ENCODE measurements at places on chromosomes 3 and 15.

GRCh38 chr15:34853001-34853758, 57.8 kb upstream of the ACTC1 start:
- DNase-seq: no peak

- no peak for DNase-seq
These were observed 143.8 kb downstream of the NEO1 start for GRCh38 chr15:73196113-73196512.

DNA sequence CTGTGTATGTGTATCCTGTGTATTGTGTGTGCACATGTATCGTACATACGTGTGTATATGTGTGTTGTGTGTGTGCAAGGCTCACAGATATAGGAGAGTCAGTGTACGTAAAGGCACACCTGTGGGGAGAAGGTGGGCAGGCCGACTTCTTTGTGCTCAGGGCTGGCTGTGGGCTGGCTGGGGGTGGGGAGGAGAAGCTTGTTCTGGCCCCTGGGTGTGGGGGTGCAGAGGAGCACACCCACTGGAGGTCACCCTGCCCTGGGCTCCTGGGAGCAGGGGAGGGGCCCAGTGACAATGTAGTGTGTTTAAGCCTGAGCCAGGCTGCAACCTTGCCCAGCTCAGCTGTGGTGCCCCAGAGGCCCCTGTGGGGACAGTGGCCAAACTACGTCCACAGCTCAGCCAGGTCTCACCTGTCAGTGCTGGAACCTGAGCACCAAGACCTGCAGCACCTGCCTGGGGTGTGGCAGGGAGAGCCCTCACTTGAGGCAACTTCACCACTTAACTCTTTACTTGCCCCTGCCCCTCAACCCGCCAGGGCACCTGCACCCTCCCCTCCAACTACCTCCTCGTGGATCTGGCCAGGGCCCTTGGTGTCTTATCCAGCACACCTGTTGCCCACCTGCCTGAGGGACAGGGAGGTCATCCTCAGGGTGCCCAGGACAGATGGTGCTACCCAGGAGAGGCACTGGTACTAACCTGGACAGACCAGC, 2.6 kb upstream of the HHATL start:
- DNase-seq: no peak

DNA sequence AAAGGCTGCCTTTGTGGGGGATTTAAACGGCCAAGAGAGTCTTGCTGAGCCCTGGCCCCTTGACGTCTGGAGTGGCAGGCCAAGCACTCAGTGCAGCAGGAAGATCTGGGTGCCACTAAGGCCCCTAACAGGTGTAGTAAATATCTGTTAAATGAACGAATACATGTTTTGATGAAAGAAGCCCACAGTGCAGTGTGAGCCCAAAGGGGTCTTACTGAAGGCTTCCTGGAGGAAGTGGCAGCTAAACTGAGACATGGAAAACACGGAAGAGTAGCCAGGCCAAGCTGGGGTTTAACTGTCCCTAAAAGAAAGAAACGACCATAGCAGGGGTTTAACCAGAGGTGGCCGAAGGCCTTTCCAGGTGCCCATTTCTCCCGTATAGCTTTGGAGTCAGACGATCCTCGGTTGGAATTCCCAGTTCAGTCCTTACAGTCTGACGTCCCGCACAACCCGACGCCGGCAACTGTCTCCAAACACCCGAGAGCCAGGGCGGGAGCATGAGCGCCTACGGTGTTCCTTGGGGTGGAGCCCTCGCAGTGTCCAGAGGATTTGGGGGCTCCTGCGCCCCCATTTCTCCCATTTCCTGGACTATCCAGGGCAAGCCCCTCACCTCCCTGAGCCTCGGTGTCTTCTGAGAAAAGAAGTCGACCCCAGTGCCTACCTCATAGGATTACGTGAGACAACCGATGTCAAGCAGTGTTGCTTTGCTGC, 910 bp upstream of the ABHD6 start:
- DNase-seq: no peak

DNA sequence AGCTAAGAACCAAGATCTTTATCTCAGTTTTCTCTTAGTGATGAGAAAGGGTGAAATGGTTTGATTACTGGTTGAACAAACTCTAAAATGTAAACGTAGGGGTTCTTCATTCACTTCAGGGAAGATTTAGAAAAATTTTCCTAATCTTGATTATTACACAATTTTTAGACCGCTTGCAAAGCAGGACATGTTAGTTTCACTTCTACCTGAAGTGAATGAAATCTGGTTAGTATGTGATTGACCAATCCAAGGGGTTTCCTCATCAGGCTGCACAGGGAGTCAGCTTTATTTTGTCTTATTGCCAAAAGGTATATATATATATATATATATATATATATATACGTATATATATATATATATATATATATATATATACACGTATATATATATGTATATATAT, 740.4 kb downstream of the TUSC7 start:
- DNase-seq: no peak

GRCh38 chr15:38707802-38708671, 143.4 kb upstream of the RASGRP1 start:
- no peak for DNase-seq

GRCh38 chr15:52183562-52184173, 7.5 kb downstream of the GNB5 start:
- DNase-seq: no peak

DNA sequence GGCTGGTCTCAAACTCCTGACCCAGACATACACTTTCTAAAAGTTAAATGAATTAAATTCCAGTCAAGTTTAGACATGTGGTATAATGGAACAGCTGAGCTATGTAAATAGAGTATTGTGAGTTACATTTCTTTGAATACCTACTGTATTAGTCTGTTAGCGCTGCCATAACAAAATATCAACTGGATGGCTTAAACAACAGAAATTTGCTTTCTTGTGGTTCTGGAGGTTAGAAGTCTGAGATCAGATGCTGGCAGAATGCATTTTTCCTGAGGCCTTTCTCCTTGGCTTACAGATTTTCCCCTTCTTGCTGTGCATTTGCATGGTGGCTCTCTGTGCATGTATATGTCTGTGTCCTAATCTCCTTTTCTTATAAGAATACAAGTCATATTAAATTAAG, 101.5 kb upstream of the TGFBR2 start:
- no peak for DNase-seq

- DNase-seq: no peak
These were observed 17.4 kb downstream of the POLG start for GRCh38 chr15:89317186-89317720.

DNA sequence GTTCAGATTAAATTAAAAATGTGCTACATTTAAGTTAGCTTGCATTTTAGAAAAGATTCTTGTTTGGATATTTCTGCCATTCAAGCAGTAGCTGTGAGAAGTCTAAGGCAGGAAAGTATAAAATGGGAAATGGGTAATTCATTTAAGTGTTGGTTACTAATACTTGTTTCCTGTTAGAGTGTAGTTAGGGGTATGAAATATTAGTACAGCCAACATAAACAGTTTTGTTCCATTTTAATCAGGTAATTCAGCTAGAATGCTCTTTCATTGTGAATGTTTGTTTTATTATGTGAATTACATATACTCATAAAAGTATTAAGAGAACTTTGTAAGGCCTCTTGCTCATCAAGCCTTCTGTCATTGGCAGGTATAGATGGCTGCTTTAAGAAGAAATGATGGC, 19.9 kb downstream of the TATDN2 start:
- DNase-seq: no peak

DNA sequence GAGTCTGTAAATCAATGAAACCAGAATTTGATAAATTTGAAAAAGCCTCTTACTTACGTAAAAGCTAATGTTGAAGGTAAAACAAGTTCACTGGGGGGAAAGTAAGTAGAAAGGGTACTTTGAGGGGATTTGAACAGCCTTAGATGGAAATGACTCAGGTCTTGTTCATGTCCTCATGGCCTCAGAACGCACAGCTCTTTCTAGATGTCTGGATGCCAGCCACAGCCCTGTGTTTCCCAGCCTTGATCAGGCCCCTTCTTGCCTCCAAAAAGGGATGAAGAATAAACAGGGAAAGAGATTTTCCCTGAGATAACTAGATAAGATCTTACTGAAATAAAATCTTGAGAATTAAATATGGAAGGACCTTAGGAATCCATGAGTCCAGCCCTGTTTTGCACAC, 237.1 kb upstream of the GOLGA6L4 start:
- no peak for DNase-seq

- no peak for DNase-seq
These were observed 544 bp upstream of the TIMMDC1 start for GRCh38 chr3:119497820-119498185.

- no peak for DNase-seq
These were observed 6.3 kb downstream of the THBS1 start for GRCh38 chr15:39587096-39587721.

DNA sequence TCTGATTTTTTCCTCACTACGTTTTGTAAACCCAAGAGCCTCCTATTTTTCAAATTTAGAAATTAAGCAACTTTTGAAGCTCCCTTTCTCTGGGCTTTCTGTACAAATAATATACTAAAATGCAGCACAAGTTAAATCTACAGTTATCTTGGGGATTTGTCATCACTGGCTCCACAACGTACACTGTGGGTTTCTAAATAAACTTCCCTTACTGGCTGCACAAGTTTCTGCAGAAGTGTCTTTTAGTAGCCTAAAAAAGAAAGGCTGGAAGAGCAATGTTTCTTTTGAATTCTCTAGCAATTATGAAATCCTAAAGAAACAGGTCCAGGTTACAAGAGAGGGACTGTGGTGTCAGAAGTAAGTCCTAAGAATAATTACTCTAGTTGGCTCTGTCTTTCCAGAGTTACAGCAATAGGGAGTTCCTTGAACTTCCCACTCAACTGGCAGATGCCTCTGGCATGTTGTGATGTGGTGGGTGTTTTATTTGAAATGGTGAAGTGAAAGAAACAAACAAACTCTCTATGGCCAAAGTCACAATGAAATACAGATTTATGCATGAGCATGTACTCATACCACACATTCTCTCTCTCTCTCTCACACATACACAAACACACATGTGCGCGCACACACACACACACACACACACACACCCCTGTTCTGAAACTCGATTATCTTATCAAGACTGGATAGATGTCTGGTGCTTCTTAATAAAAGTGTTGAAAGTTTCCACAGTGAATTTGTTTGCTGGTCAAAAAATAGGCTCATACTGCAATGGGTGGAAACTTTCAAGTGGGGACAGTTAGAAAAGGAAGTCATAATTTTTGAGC, 198.2 kb downstream of the SSR3 start:
- DNase-seq: no peak

DNA sequence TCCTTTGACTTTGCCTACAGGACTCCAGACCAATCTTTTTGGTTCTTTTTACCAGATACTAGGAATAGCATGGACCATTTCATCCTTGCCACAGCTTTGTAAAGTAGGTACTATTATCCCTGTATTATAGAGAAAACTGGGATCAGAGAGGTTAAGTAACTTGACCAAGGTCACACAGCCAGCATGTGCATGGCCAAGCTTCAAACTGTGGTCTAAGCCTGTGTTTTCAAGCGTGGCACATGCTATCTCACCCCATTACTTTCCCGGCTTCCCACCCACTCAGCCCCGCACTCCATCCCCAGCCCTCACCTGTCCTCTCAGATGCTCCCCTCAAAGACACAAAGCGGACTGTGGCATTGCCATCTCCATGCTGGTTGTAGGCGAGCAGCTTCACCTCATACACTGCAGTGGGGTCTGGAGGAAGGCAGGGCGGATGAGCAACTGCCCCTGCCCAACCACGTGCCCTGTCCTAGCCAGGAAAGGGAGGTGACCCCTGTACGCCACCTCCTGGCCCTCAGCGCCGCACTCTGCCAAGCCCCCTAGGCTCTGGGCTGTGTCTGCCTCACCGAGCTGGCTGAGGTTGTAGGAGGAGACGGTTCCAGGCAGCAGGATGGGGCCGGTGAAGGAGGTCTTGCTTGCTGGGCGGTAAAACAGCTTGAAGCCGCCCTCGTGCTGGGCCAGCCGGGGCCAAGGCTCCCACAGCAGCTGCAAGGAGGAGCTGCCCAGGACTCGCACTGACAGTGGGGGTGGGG, 25.7 kb downstream of the RNU5B-1 start:
- no peak for DNase-seq

- no peak for DNase-seq
These were observed 20.2 kb downstream of the RAF1 start for GRCh38 chr3:12643724-12644123.

- DNase-seq: no peak
These were observed 68.2 kb downstream of the EFCAB12 start for GRCh38 chr3:129360171-129360611.

- no peak for DNase-seq
These were observed 354.9 kb downstream of the SI start for GRCh38 chr3:164723396-164723795.

- DNase-seq: no peak
These were observed 294.2 kb upstream of the THBS1 start for GRCh38 chr15:39286706-39287105.

DNA sequence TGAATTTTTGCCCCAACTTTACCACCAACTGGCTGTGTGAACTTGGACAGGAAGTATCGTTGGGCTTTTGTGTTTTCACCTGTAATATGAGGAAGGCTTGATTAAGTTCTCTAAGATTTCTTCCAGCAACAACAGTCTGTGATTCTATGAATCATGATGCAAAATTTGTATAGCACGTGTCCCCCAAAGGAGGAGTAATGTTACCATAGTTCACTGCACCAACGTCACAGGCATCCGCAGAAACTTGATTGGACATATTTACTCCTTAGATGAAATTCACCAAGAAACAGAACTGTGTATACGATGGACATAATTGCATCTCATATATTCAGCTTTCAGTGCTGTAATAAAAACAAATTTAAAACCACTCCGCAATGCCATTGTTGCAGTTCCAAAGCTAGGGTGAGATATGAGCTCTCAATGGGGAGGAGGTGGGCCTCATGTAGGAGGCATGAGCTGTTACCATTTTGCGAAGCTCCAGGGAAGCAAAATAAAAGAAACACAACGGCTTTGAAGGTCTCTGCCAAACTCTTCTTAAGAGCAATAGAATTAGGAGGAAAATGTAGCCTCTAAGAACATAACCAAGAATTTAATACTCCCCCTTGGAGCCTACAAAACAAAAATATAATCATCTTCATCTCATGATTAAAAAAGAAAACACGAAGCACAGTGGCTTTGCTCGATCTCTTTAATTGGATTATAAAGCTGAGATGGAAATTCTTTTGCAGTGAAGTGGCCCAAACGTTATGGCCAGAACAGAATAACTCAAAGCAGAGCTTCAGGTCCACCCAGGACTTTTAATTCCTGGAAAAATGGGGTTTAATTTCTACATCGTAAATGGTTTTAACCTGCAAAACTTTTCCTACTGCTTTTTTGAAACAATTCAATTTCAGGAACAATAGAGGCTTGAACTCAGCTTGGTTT, 80.7 kb downstream of the CHST2 start:
- no peak for DNase-seq

DNA sequence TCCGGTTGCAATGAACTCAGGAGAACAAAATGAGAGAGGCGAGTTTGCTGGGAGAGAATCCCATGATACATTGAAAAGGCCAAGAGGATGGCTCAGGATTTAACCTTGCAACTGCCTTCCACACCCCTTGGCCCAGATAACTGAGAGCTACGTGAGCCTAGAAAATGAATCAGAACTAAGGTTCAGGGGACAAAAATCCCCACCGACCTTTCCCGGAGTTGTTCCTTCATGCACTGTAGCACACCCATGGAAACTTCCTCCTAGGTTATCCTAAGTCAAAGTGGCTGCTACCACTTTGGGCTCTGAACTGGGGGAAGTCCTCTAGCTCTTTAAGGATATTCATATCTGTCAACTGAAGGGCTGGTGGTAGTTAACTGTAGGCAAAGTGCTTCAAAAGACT, 58.3 kb upstream of the SLC4A7 start:
- DNase-seq: no peak

- no peak for DNase-seq
These were observed 74.8 kb upstream of the P2RY1 start for GRCh38 chr3:152760024-152760563.

- DNase-seq: no peak
These were observed 1438.2 kb downstream of the ZPLD1 start for GRCh38 chr3:103873021-103873420.

- no peak for DNase-seq
These were observed 22.3 kb upstream of the CDCP1 start for GRCh38 chr3:45168451-45168850.
